ENCODE measurements at places on chromosomes 6 and 20. TPM values are rescaled to one million over a fixed set of nuclear protein-coding genes. Genes with fewer than 3 reads are reported as not detected.

The EBF4 gene
- 4.7 TPM for total RNA-seq

DNA sequence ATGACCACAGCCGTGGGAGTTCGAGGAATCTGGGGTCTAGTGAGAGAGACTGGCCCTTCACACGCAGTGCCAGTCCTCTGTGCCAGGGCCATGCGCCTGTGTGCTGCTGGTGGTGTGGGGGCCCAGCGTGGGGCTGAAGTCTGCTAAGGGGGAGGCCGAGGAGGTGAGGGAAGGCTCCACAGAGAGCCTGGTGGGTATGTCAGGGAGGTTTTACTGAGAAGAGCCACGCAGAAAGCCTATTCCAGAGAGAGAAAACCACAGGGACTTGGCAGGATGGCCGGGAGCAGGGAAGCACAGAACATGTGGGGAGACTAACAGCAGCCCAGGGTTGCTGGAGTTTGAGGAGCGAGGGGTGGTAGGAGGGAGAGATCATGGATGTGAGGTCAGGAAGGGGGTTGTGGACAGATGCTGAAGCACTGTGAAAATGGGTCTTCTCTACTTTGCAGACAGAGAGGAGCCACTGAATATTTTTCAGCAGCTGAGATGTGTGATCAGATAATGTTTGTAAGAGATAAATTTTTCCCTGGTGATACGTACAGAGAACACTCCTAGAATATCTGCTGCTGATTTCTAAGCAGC is 35.3 kb downstream of the DUSP22 start:
- DNase-seq, result peak; percentile 50

DNA sequence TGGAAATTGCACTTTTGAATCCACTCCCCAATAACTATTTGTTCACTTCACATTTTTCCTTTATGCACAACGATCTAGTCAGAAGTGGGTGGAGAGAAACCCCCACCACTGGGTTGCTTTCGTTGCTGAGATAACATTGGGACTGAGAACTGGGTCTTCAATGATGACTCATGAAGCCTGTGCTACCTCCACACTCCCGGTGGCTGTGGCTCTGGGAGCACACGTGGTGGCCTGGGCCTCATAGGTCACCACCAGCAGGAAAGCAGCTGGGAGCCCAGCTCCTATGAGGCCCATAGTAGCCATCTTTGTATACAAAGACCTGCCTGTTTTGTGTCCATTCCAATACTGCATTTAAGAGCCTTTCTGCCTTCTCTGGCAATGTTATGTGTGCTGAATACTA is 178.0 kb upstream of the SASH1 start:
- no peak for DNase-seq

GRCh38 chr6:14590586-14590985 is 473.0 kb downstream of the CD83 start:
- no peak for DNase-seq

DNA sequence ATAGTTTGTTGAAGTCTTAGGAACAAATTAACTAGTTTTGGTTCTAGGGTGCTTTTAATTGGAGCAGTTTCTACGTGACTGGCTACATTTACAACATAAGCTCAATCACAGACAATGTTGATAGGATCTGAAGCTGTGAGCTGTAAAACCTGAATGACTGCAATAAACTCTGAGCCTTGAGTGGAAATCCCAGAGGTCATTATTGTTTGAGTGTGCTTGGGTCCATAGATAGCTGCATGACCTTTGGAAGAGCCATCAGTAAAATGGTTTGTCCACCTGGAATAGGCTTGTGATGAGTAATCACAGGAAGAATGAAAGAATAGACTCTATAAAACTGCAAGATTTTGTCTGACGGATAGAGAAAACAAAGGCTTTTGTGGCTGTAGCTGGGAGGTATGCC is 26.7 kb downstream of the HLA-DRB1 start:
- DNase-seq, result no peak

DNA sequence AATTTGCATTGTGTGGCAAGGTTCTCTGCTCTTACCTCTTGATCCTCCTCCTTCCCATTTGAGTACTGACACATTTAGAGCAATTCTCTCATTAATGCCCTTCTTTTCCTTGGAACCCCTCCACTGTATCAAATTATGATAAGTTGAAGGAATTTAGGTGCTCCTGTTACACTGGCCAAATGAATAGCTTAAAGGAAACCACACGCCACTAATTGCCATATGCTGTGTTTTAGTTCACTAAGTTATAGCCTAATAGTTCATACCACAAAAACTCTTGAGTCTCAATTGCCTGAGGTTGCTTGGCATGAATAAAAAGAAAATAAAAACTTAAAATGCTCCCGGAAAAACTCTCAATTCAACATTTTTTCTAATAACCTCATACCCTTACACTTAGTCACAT is 1239.3 kb downstream of the EPHA7 start:
- no peak for DNase-seq

DNA sequence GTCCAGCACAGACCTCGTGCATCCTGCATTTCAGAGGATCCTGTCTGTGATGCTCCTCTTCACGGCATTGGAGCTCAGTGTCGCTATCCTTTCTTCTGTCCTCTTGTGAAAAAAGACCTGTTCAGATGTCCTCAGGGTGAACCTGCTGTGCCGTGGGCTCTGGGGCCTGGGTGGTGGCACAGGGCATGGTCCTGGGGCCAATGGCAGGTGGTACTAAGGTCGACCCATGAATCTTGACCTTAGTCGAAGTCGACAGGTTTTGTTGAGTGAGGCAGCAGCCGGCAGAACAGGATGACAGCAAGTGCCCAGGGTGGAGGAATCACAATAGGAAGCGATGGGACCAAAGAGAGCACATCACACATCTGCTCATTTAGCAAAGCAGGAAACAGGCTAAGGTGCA is 22.0 kb upstream of the MAS1L start:
- DNase-seq, result no peak
